Esophagus muscularis mucosa (tissue), 4 donors: ENCODE measurements at places on chromosomes 13 and 19. TPM values are rescaled to one million over a fixed set of nuclear protein-coding genes. Genes with fewer than 3 reads are reported as not detected.

SIGLEC8 gene
- total RNA-seq = 0.86 TPM

- DNase-seq = no peak
Observed at GRCh38 chr13:94673851-94674250, 38.5 kb downstream of the SOX21 start.

DNA sequence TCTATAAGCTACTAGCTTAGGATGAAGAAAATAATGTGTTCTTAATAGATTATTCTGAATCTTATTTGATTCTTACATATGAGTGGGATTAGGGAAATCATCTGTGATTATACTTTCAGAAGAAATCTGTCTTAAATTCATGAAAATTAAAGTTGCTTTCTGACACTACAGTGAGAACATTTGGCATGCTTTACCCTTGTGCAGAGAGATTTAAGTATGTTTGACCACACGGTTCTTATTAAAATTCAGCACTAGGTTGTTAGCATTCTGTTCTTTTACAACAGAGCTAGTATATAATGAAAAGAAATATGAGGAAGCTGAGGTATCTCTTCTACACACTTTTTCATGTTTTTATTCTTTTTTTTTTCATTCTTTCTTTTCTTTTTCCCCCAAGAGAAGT lies 2723.9 kb downstream of the PCDH9 start:
- DNase-seq = no peak

DNA sequence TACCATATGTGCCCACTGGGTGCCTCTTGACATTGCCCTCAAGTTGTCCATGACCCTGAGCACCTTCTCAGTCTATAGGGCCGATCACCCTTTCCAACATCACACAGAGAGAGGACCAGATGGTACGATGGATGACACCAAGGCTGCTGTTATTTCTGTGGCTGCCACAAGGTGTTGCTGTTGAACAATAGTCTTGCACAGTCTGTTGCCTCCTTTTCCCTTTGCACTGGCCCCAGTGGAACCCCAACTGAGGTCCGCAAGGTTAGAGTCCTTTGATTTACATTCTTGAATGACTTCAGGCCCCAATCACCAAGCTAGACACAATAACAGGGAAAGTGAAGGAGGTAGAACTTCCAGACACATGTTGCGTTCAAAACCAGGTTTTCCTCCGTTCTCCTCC lies 52.0 kb downstream of the TINCR start:
- no peak for DNase-seq

DNA sequence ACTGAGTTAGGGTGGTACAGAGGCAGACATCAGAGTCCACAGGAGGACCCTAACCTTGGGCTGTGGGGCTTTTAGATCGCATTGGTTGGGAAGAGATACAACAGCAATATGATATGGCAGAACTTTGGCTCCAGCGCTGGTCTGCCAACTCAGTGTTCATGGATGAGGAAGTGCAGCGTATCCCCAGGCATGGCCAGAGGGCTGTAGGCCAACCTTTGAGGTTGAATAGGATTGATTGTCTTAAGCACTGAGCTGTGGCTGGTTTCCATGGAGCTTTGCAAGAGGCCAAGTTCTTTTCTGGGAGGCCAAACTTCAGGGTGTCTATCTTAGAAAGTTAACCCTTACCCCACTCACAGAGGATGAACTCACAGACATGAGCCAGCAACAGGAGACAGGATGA lies 144.1 kb upstream of the TMTC4 start:
- DNase-seq = no peak

ZSCAN5A gene
- total RNA-seq = 7.1 TPM

CD177 gene
- 4.3 TPM for total RNA-seq

DPF1 gene
- total RNA-seq = not detected

- DNase-seq = no peak
Observed at GRCh38 chr19:2770055-2771013, 12.7 kb downstream of the SGTA start.

GRCh38 chr13:34350671-34351070 lies 532.7 kb downstream of the RFC3 start:
- no peak for DNase-seq

DNA sequence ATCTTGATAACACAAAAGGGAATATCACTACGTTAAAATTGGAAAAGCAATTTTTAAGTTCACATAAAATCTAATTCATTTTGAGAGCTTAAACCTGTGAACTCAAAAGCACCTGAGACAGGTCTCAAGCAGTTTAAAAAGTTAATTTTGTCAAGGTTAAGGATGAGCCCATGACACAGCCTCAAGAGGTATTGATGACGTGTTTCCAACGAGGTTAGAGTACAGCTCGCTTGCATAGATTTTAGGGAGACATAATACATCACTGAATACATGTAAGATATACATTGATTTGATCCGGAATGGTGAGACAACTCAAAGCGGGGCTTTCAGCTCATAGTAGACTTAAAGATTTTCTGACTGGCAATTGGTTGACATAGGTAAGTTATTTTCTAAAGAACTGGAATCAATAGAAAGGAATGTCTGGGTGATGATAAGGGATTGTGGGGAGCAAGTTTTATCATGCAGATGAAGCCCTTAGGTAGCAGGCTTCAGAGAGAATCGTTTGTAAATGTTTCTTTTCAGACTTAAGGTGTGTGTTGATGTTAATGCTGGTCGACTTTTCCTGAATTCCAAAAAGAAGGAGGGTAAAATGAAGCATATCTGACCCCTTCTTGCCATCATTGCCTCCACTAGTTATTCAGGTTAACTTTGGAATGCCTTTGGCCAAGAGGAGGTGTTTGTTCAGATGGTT lies 2890.6 kb downstream of the PCDH9 start:
- no peak for DNase-seq

DNA sequence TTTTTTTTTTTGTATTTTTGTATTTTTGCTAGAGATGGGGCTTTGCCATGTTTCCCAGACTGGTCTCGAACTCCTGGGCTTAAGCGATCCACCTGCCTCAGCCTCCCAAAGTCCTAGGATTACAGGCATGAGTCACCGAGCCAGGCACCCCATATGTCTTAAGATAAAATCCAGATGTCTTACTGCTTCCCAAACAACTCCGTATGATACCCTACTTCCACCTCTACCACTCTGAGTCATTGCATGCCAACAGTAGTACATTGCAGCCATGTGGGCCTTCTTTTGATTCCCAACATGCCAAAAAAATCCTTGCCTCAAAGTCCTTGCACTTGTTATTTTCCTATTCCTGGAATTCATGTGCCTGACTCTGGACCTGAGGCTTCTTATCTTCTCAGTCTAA lies 799.2 kb downstream of the GPC5 start:
- DNase-seq = no peak

- no peak for DNase-seq
Observed at GRCh38 chr13:110869231-110869804, 45.6 kb downstream of the ANKRD10 start.

CCNE1 gene
- 4.0 TPM for total RNA-seq

DNA sequence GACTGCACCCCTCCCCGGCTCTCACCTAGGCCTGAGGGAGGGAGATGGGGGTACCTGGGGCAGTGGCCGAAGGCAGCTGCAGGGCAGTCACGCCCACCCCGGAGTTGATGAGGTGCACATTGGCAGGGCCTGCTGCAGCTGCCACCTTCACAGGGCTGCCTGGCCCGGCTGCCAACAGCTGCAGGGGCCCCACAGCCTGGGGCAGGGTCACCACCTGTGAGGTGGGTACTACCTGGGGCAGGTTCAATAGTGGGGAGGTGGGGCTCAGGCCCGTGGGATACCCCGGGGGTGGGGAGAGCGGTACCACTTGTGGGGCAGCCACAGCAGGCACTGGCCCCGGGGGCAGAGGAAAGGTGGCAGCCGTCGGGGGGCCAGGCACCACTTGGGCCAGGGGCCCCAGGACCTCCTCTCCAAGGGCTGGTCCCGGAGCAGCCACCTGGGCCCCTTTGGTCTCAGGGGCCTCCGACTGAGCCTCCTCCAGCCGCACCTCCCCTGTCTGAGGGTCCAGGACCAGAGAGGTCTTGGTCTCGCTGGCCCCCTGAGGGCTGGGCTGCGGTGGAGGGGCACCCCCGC lies 2.7 kb downstream of the SIX5 start:
- DNase-seq = no peak

GRCh38 chr13:85379433-85379832 lies 419.8 kb downstream of the SLITRK6 start:
- DNase-seq = no peak

SLC25A30 gene
- 10.4 TPM for total RNA-seq

- no peak for DNase-seq
Observed at GRCh38 chr13:45847554-45848224, 3.9 kb downstream of the SIAH3 start.

DNA sequence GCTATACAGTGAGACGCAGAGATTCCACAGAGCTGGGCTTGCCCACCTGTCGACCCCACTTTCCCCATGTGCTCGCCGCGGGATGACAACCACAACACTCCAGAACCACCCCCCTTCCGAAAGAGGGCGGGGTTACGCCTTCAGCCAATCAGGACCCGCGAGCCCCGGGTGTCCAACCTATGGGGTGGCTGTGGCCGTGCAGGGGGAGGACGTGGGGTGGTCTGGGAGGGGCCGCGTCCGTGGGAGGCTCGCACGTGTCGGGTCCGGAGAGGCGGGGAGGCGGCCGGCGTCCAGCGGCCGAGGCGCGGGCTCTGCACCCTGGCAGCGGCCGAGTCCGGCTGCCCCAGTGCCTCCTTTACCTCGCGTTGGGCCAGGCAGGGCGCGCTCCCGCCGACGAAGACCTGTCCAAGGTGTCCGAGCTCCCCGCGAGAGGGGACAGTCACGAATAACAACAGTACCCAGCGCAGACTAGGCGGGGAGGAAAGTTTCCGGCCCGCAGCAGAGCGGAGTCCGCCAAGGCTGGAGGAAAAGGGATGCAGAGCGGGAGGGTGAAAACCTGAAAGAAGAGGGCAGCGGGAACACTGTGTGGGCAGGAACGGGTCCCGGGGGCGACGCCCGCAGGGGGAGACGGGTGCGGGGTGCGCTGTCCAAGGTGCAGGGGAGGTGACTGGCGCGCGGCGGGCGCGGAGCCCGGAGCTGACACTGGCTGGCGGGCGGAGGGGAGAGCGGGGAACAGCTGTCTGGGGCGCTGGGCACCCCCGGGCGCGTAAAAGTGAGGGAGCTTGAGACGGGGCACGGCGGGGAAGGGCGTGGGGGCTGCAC lies 911 bp downstream of the ENOX1 start:
- peak; percentile 95 for DNase-seq

- no peak for DNase-seq
Observed at GRCh38 chr19:10036601-10037071, 23.4 kb downstream of the RDH8 start.

GFY gene
- total RNA-seq = not detected

- DNase-seq = no peak
Observed at GRCh38 chr19:23312515-23312914, 62.3 kb upstream of the ZNF724 start.

KLF16 gene
- total RNA-seq = 7.9 TPM

DNA sequence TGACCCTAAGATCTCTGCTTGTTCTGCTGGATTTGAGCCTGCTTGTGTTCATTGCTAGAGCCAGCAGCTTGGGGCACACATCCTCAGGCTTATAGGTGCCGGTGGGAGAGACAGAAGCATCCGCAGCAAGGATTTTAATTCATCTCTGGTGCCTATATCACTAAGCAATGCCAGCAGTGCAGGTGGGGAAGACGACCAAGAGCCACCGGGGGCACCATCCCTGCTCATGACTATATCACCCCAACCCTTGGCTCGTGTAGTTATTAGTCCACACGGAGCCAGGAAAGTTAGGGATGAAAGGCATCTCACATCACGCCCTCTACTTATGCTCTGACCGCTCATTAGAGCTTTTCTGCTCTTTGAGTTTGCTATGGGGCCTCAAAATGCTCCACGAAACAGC lies 298.2 kb downstream of the DCLK1 start:
- no peak for DNase-seq

DNA sequence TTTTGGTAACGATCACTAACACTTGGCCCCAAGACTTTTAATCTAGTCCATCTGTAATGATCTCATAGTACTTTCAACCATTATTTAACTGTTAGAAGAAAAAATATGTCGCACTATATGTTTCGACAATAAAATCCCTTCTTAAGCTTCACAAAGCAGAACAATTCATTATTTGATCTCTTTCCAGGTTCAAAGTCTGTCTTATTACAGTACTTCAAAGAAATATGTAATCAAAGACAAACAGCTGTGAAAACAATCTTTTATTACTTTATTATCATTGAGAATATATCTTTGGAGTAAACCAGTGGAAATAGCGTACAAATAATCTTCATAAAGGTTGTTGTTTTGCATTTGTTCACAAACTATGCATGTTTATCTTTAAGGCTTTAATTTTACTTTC lies 93.5 kb downstream of the DACH1 start:
- no peak for DNase-seq

CD22 gene
- 5.0 TPM for total RNA-seq

DNA sequence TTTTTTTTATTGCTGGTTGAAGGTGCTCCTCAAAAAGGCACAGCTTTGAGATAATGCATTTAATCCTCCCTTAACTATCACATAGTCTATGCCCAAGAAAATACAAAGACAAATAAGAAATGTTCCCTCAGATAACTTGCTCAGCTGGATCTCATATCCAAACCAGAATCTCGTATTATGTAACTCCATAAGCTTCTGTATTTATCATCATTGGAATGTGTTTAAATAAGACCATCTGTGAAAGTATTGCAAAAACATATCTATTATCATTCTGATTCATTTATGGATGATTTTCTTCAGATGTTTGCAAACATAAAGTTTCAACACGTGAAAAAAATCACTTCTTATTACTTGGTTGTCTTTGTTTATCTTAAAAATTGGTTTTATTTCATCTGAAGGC lies 190.9 kb downstream of the IRS2 start:
- DNase-seq = no peak

DNA sequence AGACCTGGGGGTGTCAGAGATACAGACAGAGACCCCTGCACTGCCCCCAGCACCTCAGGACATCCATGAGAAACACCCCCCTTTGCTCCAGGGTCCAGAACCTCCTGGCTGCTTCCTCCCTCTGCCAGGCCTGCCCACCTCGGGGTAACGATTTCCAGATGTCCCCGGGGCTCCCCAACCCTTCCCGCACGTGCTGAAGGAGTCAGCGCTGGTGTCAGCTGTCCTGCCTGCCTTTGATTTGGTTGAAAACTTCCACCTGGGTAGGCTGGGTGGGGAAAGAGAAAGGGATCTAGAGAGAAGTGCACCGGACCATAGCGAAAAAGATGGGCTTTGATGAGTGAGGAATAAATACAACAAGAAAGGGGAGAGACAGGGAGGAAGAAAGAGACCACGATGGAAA lies 1.5 kb upstream of the CGB7 start:
- DNase-seq = no peak

- DNase-seq = no peak
Observed at GRCh38 chr19:29855087-29855486, 43.3 kb downstream of the CCNE1 start.

LILRA1 gene
- total RNA-seq = 0.52 TPM

DNA sequence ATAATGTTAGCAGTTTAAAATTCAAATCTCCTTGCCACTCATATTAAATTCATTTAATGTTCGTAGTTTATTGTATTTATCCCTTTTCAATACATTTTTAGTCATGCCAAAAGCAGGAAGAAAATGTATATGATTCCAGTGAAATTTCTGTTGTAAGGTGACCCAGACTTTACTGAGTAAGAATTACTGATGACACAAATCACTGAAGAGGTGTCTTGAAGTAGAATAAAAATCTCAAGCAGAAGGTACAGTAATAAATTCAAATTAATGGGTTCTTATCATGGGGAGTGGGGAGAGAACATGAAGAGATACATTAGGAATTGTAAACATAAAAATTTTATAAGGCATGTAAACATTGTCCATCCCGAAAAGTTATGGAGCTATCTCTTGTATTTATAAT lies 19.9 kb downstream of the STARD13 start:
- no peak for DNase-seq

ELSPBP1 gene
- not detected for total RNA-seq

NKG7 gene
- total RNA-seq = 4.1 TPM
